ENCODE measurements at places on chromosomes 12 and 14.

- DNase-seq, result no peak
Observed at GRCh38 chr12:62210422-62210821, 49.8 kb upstream of the USP15 start.

GRCh38 chr14:24130717-24131548 lies 474 bp downstream of the FITM1 start:
- no peak for DNase-seq

DNA sequence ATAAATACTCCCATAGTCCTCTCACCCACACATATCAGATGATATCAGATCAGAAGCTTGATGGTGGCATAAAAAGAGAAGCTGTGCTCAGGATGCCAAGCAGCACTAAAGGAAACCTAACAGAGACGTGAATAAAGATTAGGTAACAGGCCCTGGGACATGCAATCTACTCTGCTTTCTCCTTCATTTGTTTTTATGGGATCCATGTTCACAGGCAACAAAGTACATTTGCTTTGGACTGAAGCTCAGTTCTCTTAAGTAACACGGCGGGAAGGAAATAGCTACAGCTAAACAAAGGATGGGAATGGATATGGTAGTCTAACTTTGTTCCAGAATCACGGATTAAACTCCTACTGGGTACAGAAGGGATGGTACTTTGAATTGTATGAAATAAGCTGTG lies 119.5 kb downstream of the TTC7B start:
- no peak for DNase-seq

GRCh38 chr14:50619569-50620141 lies 48.5 kb downstream of the SAV1 start:
- no peak for DNase-seq

GRCh38 chr14:102590667-102591099 lies 1.8 kb upstream of the RCOR1 start:
- no peak for DNase-seq

- no peak for DNase-seq
Observed at GRCh38 chr12:52945389-52946232, 3.3 kb upstream of the KRT18 start.

GRCh38 chr14:94446126-94446525 lies 6.5 kb downstream of the SERPINA11 start:
- no peak for DNase-seq

GRCh38 chr12:120183211-120183631 lies 11.3 kb downstream of the GCN1 start:
- no peak for DNase-seq

- DNase-seq, result no peak
Observed at GRCh38 chr14:90781876-90782275, 34.4 kb downstream of the TTC7B start.

DNA sequence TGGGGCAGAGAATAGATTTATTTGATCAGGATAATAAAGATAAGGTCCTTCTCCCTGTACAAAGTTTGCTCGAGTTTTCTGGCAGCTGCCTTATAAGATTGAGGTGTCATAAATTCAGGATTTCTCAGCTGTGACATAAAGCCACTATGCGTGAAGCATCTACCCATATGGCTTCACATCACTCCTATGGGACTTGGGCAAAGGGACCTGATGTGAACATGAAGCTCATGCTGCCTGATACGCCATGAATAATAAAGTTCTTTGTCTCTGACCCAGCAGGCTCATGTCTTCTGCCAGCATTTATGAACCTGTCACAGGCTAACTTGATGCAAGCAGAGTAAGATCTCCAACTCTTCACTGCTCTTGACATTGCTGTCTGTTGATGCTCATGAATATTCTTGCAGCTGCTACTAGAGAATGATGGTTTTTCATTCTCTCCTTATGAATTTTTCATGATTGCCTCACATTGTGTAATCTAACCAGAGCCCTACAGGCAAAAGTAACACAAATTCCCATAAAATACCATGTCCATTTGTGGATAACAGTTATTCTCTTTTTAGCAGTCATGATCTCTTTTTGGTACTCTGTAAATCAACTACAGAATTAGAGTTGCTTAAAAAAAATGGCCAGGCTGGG lies 49.0 kb upstream of the CPNE8 start:
- no peak for DNase-seq

GRCh38 chr12:130132831-130133511 lies 29.3 kb upstream of the FZD10 start:
- no peak for DNase-seq

DNA sequence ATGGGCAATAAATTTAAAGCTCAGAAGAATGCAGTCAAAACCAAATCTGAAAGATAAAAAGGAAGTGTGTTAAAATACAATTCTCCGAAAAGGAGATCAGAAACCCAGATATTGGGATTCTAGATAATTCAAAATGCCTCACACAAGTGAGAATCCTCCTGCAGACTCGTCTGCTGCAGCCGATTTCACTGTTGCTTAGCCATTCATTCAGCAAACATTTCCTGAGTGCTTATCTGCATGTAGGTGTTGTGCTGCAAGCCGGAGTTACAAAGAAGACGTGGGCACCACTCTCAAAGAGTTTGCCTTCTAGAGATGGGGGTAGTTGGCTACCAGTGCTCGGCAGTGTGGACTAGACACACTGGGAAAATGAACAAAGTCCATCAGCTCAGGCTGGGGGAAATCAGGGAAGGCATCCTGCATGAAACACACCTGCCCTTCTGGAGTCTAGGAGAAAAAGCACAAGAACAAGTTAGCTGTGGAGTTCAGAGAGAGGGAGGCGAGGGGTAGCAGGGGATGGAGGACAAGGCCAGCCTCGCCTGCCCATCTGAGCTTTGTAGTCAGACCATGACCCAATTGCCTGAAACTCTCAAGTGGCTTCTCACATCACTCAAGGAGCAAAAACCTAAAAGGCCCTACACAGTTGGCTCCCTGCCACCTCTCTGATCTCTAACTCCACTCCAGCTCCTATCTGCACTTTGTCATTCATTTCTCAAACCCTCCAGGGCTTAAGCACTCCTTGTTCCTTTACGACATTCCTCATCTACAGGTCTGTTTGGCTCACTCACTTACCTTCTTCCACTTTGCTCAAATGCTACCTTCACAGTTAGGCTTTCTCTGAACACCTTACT lies 310.0 kb upstream of the DDHD1 start:
- no peak for DNase-seq

DNA sequence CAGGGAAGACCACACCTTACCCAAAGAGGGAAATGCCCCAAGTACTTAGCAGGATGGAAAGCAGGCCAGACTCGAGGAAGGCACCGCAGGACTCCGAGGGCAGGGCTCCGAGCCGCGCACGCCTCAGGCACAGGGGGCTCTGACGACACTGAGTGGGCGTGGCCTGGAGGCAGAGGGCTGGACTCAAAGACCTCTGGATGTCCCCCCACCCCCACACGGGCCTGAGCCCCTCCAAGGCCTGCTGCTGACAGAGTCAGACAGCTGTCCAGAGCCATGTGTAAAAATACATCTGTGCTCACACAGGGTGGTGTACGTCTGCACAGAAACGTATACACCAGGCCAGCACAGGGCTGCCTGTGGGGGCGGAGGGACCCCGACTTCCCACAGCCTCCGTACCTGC lies 1.4 kb downstream of the AKT1 start:
- no peak for DNase-seq

GRCh38 chr12:44674875-44675274 lies 201.2 kb downstream of the NELL2 start:
- DNase-seq, result no peak

DNA sequence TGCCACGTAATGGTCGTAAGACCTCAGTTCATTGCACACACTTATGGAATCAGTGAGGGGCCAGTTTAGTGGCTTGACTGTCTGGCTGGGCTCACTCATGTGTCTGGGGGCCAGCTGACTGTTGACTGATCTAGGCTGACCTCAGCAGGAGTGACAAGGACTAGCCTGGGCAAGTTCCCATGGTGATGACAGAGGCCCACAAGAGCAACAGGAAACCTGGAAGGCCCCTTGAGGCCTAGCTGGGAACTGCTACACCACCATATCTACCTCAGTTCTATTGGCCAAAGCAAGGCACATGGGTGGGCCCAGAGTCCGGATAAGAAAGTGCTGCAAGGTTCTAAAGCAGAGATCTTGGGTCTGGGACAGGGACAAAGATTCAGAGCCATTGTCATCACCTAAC lies 21.3 kb upstream of the RFLNA start:
- no peak for DNase-seq

DNA sequence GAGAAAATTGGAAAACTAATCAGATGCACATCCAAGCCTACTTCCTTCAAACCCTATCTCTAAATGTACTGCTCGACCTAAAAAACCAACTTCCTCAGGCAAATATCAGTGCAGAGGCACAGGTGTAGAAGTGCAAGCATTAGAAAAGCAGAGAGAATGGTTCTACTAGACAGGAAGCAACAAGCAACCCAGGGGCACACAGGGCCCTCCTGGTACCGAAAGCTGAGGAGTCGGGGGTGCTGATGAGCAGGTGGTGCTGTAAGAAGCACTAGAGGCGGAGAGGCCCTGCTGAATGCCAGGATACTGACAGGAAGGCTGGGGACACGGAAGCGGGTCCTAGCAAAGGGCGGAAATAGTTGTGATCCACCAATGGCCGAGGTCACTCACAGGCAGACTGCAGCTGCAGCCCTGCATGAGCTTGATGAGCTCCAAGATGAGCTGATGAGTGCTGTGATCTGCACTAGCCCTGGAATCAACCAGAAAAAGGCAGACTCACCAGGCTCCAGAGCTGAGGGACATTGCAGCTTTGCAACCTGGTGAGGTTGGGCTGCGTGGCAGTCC lies 85.9 kb downstream of the TTC7B start:
- no peak for DNase-seq

- DNase-seq, result no peak
Observed at GRCh38 chr12:122894193-122895121, 1.5 kb downstream of the VPS37B start.

- no peak for DNase-seq
Observed at GRCh38 chr14:77248666-77249065, 22.3 kb downstream of the NGB start.

- DNase-seq, result no peak
Observed at GRCh38 chr12:70247653-70248199, 4.5 kb downstream of the CNOT2 start.

DNA sequence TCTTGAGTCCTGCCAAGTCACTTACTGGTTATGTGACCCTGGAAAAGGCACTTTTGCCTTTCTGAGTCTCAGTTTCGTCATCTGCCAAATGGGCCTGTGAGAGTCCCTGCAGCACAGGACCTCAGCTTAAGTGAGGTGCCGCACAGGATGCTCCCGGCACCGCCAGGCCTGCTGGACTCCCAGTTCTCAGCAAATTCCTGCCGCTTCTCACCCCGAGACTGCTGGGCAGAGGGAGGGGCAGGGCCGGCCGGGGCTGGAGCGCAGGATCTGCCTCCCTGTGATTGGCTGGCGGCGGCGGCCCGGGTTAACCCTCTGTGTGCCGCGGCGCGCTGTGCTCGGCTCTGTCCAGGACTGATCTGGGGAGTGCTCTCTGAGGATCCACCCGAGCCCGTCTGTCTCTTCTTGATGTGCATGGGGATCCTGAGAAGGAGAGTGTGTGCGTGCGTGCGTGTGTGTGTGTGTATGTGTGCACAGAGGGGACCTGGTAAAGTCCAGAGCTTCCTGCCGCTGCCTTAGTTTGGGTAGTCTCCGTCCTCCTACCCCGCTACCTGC lies 8.6 kb downstream of the SETD1B start:
- DNase-seq, result no peak

DNA sequence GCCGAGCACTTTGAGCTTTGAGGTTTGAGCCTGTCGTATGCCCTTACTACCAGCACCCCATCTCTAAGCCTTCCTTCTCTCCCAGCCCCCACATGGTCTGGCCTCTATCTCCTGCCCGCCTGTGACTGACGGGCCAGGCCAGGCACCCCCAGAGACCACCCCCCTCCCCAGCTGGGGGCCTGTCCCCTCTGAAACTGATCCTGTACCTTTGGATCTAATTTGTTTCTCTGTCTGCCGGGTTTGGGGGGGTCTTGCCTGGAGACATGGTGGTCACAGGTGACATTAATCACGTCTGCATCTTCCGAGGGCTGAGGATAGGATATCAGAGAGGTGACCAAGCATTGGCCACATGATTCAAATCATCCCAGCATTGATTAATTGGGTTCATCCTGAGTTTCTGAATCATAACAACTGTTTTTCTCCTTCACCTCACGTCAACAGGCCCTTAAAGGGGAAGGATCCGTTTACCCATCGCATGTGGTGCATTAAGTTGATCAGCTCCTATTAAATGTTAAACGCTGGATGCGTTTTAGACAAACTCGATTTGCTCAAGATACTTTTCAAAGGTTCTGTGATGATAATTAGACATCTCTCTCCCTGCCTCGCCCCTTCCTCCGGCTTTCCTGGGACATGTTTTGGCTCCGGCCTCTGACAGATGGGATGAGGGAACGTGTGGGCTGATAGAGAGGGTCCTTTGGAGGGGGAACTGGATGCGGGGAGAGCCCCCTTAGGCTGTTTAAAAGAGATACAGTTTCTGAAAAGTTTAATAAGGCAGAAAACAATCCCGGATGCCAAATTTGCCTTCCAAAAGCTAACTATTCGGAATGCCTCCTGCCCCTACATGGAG lies 63.3 kb upstream of the TBX3 start:
- no peak for DNase-seq

GRCh38 chr14:44657696-44658388 lies 150.8 kb upstream of the FSCB start:
- DNase-seq, result no peak

GRCh38 chr12:97275256-97275655 lies 187.3 kb upstream of the RMST start:
- no peak for DNase-seq

DNA sequence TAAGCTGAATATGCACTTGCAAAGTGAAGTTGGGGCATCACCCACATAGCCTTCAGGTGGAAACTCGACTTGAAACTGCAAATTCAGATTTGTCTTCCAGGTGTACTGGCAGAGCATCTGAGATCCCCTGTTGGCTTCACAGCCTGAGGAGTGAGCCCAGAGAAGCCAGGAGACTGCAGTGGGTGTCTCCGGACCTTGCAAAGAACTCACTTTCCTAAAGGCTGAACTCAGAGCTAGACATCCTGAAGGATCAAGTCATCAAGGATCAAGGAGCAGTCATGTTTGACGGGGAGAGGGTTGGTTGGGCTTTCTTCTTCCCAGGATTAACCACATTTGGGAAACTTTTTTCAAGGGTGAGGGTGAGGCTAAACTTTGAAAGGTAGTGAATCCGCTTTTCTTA lies 9.1 kb upstream of the HOXC13 start:
- no peak for DNase-seq

DNA sequence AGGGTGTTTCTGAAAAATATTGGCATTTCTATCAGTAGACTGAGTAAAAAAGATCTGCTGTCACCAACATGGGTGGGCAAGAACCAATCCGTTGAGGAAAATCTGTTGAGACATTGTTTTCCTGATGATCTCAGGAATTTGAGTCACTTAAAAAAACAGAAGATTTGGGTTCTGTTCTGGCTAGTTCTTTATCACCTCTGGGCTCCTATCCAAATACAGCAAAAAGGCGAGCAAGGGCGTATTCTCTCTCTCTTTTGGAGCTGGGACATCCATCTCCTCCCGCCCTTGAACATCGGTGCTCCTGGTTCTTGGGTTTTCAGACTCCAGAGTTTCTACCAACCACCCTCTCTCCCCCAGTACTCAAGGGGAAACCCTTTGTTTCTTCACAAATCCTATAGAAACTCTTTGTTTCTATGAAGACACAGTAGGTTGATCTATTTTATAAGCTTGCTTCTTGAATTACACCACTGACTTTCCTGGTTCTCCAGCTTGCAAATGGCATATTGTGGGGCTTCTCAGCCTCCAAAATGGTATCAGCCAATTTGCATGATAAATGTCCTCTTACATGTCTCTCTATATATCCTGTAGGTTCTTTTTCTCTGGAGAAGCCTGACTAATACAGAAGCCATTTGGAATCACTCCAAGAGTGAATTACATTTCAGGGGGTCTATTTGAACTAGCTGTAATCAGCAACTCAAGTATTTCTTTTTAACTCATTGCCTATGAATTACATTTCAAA lies 263.9 kb upstream of the TMTC1 start:
- no peak for DNase-seq

GRCh38 chr14:61153914-61154545 lies 127.1 kb downstream of the TMEM30B start:
- DNase-seq, result no peak
